ENCODE measurements at places on chromosomes 4 and X. TPM values are rescaled to one million over a fixed set of nuclear protein-coding genes. Genes with fewer than 3 reads are reported as not detected.

The NXF3 gene
- total RNA-seq, result not detected

The ARHGAP36 gene
- total RNA-seq, result not detected

The CYLC1 gene
- not detected for total RNA-seq

The CXCL6 gene
- not detected for total RNA-seq

All from activated naive CD8-positive, alpha-beta T cell treated with anti-CD3 and anti-CD28 coated beads, Interleukin-2, amount 10 ng/mL, durations not matched to agents 7 days and 5 days (primary cell).